ENCODE measurements at places on chromosomes 16 and 17.

- DNase-seq = no peak
Measured at GRCh38 chr17:63162406-63163157, 196.5 kb downstream of the TANC2 start.

DNA sequence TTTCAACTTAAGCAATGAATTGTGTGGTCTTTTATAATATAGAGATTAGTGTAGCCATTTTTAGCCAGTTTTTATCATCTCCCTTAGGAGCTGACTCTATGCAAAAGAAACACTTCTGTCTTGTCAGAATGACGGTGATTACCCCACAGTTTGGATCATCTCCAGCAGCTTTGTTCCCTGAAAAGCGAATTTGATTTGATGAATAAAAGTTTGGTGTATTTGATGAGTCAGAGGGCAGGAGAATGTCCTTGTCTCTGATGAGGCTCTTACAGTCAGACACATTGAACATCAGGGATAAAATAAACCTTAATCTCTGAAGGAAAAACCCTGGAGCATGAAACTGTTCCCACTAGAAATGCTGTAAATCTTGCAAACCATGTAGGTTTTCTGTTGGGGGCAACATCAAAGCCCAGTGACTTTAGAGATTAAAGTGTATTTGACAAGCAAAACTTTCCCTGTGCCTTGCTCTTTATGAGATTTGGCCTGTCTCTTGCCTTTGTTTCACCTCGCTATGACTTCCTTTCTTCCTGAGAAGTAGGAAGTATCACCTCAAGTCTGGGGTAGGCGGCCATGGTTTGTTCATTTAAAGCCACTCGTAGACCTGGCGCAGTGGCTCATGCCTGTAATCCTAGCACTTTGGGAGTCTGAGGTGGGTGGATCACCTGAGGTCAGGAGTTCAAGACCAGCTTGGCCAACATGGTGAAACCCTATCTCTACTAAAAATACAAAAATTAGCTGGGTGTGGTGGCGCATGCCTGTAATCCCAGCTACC lies 209.3 kb downstream of the FTO start:
- no peak for DNase-seq

- DNase-seq = no peak
Measured at GRCh38 chr17:5283571-5284315, 1.7 kb downstream of the RABEP1 start.

DNA sequence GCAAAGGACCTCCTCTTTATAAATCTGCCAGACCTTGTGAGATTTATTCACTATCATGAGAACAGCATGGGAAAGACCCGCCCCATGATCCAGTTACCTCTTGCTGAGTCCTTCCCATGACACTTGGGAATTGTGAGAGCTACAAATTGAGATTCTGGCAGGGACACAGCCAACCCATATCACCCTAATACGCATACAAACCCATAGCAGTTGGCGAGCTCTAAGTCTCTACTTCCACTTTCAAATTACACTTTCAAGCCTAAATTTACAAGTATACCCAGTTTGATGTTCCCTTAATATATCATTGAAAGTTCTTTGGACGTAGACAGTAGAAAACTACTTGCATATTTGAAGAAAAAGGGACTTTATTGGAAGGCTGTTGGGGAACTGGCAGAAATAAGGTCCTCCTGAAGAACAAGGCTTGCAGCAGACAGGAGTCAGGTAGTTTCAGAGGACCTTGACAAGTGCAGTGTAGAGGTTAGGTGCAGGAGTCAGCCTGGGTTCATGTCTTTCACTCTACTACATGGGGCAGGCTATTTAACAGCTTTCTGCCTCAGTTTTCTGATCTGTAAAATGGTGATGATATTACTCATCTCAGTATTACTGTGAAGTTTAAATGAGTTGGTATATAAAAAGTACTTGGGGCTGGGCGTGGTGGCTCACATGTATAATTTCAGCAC lies 107.9 kb upstream of the EEF2KMT start:
- DNase-seq = no peak

DNA sequence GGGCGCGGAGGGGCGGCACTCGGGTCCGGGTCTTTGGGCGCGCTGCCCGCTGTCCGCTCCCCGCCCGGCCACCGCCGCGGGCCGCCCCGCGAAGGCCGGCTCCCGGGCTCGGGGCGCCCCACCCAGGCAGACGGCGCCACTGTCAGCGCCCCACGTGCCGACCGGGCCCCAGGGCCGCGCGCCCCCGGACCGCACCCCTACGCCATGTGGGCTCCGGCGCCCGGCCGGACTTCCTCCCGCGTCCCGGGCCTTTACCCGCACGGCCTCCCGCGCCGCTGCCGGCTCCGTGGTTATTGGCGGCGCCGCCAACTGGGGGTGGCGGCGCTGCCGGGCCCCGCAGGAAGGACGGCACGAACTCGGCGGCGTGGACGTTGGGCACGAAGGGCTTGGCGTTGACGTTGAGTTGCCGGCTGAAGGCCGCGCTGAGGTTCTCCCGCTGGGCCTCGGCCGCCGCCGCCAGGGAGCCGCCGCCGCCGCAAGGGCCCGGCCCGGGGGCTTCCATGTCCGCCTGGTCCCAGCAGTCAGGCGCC lies 577 bp downstream of the GSPT1 start:
- DNase-seq = peak; percentile 76

- DNase-seq = no peak
Measured at GRCh38 chr16:55328611-55329569, 4.9 kb downstream of the IRX6 start.

- no peak for DNase-seq
Measured at GRCh38 chr16:88685156-88686061, 898 bp downstream of the SNAI3 start.

DNA sequence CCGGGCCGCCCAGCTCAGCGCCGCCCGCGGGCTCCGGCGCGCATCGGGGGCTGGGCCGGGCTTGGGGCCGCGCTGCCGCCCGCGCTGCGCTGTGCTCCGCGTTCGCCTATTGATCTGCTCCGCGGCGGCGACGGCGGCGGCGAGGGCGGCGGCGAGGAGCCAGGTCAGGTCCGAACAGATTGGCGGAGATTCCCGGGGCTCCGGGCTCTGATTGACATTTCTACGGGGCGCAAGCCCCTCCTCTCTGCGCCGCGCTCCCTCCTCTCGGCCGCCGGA lies 559 bp downstream of the IRX3 start:
- DNase-seq = no peak

DNA sequence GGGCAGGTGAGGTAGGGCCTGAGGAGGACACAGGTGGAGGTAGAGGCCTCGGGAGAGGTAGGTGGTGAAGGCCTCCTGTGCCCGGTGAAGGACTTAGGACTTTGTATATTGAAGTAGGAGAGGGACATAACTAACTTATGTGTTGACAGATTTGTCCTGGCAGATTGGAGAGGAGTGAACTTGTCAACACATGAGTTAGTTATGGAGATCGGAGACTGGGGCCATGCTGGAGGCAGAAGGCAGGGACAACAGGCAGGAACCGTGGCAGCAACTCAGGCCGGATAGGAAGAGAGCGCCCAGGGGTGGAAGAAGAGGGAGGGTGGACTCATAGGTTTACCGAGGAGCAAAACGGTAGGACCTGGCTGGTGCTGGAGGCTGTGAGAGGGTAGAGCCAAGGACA lies 18.4 kb downstream of the GLP2R start:
- no peak for DNase-seq

- no peak for DNase-seq
Measured at GRCh38 chr17:68820476-68820824, 134.7 kb downstream of the ABCA8 start.

DNA sequence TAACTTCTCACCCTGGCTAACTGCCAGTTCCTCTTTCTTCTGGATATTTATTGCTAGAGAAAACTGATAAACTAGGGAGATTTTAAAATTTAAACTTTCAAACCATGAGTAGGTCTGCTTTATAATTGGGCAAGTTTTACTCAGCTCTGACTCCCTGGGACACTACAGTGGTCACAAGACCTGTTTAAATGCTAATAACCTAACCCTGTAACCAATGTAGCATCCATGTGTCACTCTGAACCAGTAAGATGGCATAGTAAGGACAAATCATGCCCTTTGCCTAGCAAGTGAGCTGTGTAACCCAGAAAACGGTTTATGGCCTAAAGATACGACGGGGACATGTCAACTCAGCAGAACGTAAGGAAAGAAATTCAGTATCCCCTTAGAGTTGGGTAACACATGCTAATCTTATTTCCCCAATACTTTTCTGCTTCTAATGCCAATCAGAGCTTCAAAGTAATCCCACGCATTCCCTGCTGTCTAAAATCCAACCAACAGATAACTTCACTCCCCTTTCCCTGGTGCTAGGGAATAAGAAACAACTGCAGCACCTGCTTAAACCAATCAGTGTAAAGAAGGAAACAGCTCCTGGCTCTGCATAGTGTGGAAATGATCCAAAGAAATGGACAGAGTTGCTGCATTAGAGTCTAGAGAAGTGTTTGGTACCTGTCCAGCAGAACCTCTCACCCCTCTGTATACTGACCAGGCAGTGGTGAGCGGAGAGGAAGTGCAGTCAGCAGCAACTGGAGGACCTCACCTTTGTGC lies 85.7 kb downstream of the NCOR1 start:
- DNase-seq = no peak

GRCh38 chr16:51697454-51697853 lies 546.4 kb upstream of the SALL1 start:
- no peak for DNase-seq

DNA sequence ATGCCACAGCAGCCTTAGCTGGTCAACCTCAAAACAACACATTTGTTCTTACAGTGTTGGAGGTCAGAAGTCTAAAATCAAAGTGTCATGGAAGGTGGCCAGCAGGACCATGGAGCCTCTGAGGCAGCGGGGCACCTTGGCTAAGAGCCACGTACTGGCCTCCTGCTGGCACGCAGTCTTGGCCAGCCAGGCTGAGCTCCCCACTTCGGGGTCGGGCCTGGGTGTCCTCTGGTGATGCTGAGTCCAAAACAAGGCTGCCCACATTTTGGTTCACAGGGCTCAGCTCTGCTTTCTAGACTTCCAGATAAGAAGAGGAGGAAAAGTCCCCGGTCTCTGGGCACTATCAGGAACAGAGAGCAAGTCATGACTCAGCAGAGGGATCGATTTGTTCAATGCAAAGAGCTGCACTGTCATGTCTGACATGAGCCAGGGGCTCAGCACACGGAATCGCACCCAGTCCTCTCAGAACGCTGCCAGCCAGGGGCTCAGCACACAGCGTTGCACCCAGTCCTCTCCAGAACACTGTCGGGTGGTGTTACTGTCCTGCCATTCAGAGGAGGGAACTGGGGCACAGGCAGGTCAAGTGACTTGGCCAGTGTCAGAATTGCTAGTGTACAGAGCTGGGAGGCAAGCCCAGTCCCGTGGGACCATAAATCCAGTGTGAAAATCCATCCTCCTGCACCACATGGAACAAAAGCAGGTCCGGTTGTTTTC lies 2.5 kb downstream of the LGALS9 start:
- DNase-seq = no peak

GRCh38 chr17:68957944-68958343 lies 2.8 kb upstream of the ABCA8 start:
- DNase-seq = no peak

DNA sequence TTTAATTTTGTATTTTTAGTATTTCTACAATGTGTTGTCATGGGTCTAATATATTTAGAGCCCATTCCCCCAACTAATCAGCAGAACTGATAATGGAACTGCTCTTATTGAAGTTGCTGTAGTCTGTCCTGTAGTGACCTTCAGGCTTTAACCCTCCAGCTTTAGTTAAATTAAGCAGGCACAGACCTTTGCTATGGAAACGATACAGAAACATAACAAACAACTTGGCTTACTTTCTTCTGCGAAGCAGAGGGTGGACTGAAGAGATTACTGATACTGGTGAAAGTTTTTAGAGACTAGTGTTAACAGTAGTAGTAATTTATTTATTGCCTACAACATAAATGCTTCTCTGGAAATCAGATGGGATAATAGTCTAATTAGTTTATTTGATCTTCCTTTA lies 61.4 kb downstream of the NFATC3 start:
- no peak for DNase-seq

DNA sequence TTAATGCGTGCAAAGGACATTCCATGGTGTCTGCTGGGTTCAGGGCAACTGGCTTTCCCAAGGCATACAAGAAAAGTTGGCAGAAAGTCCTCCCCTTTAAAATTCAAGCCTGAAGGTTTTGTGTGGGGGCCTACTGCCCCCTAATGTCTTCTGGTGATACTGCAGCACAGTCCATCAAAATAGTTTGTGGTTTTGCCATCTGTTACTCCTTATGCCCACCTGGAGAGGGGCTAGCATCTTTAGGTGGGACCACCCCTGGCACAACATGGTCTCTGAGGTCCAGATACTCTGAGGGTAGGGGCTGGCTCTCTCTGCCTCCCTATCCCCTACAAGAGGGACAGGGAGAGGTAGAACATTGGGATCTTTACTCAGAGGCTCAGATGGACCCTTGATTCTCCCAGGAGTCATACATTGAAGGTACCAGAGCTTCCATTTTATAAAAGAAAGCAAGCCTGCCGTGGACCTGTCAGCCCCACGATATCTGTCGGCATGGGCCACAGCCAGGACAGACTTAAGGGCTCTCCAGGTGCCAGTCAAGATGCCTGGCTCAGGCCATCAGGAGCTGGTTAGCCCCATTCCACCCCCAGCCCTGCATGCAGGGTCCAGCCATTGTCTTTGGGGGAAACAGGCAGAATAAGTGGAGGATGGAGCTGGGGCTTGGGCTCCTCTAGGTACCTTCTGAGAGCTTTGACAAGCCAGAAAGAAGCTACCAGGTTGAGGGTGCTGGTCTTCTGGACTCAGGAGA lies 6.3 kb downstream of the ESRP2 start:
- no peak for DNase-seq

DNA sequence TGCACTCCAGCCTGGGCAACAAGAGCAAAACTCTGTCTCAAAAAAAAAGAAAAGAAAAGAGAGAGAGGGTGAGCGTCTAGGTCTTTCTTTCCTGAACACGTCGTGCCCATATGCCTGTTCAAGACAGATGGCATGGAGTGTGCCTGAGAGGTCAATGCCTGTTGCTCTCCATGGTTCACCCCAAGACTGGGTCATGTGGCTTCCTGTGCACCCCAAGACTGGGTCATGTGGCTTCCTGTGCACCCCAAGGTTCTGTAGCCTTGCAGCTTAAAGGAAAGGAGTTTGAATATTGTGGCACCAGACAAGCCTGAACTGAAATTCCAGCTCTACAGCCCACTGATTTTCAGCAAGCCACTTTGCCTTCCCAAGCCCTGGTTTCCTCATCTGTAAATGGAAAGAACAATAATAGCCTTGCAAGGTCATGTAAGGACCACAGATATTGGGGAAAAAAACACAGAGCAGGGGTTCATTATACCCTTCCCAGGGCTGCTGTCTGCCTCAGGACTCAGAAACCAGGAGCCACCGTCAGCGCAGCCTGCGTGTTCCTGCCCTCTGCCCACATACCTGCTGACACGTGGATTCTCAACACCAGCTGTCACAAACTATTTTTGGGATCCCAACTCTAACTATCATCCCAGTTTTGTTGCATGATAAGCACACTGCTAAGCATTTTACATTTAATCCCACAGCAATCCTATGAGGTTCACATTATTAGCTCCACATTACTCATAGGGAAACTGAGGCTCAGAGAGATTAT lies 18.0 kb upstream of the NAGS start:
- no peak for DNase-seq

GRCh38 chr17:16465861-16466338 lies 26.1 kb downstream of the LRRC75A start:
- DNase-seq = no peak
